ENCODE measurements at places on chromosomes 2 and 18.

DNA sequence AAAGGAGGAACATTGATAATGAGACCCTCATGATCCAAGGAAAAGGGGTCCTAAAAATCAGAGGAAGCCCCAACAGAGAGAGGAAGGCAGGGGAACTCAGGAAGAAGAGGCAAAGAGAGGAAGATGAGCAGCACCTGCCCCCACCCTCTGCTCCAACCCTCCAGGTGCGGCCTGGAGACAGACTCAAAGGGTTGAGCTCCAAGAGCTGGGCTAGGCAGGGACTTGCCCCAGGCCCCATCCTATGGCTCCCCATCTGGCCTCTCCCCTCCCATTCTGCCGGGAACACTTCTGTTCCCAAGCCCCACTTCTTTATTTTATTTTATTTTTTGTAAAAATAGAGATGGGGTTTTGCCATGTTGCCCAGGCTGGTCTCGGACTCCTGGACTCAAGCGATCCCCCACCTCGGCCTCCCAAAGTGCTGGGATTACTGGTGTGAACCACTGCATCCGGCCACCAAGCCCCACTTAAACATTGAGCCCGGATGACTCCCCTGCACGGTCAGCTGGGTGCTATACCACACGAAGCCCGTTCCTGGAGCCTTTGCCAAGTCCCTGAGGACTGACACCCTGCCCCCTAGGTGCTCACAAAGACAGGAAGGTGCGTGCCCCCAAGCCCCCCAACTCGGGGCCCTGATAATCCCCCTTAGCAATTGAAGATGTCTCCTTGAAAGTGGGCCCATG lies 3.8 kb upstream of the GPR55 start:
- DNase-seq, result no peak

- DNase-seq, result no peak
Observed at GRCh38 chr2:191611614-191612013, 66.3 kb upstream of the NABP1 start.

DNA sequence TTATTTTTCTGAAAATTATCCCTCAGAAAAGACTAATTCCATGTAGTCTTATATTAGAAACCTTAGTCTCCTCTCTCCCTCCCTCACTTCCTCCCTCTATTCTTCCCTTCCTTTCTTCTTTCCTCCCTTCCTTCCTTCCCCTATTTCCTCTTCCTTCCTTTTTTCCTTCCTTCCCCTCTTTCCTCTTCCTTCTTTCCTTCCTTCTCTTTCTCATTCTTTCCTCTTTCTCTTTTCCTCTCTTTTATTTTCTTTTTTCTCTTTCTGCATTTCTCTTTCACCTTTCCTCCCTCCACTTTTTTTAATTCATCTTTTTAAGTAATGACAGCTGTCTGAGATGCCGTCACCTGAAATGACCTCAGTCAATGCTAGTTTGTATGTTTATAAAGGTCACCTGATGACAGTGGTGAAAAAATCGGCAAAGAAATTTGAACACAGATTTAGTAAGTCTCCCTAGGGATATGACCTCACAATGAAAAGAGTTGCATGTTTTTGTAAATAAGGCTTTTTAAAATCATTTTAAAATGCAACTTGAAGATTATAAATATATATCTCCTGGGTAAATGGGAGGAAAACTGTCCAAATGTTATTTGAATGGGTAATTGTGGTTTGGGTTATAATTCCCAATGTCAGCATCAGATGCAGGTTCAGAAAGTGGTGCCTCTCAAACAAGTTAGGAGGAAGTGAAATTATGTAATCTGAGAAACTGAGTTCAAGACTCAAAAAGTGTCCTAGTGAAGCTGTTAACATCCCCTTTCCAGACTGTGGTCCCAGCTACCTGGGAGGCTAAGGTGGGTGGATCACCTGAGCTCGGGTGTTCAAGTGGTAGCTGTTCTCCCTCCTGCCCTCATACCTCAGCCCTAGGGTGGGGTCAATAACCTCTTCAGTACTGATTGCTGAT lies 90.3 kb upstream of the ST3GAL5 start:
- no peak for DNase-seq

- no peak for DNase-seq
Observed at GRCh38 chr18:54503131-54503894, 87.7 kb upstream of the DYNAP start.

DNA sequence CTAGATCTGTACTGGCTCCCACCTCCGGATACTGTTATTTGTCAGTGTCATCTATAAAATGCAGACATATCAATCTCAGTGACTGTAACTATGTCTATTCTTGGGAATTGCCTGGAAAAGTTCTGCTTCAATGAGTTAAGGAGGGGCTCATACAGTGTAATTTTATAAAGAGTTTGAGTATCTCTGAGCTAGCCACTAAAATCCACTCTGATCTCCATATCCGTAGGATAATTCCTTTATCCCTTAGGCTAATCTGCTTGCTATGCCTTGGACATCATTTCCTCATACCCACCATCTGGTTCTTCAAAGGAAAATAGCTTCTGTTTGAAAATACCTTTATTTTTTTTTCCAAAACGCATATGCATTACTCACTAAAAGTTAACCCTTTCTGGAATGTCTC lies 863.2 kb downstream of the SUCLG1 start:
- no peak for DNase-seq
